Substantia nigra (tissue), 51 donors: ENCODE measurements at places on chromosomes 4 and X.

DNA sequence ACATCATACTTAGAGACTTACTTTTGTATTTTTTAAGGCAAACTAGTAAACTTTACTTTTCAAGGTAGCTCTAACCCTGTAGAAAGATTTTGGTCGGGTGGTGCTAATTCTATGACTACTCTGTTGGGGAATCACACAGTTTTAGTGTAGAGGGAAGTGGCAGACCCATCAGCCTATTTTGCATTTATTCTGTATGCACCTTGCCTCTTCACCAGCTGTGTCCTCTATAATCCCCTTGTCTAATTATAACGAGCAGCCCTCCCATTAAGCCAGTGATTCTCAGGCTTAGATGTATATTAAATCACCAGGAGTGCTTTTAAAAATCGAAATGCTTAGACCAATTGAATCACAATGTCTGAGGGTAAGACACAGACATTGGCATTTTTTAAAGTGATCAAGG, 78.1 kb downstream of the GALNT7 start:
- DNase-seq: no peak

- DNase-seq: no peak
Measured at GRCh38 chr4:89316931-89317366, 9.3 kb upstream of the GPRIN3 start.

DNA sequence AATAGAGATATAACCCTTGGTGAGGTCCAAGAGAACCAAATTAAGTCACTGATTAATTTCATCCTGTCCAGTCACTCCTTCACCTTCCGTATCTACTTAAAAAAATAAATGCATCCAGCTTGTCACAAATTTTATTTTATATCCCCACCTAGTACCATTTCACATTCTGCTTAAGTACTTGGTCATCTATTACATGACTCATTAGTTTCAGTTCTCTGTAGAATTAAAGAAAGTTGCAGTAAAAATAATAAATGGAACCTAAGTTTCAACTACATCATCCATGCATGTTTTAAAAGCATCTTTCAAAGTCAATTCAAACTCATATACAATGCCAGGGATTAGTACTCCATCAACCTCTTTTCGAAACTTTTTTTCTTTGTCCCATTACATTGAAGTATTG, 130.2 kb downstream of the SH2D1A start:
- no peak for DNase-seq

DNA sequence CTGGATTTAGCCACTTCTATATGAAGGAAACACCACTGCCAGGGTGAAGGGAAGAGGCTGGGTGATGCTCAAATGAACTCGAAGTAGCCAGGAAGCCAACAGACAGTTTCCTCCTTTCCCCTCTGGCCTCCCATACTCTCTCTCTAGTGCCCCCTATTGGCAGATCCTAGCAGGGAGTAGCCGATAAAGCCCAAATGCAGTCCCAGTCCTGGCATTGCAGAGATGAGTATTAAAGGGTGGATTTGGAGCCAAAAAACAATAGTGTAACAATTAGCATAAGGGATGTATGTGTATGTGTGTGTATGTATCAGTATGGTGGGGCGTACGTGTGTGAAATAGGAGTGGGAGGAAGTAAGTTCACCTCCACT, 213.8 kb upstream of the LDB2 start:
- no peak for DNase-seq

- no peak for DNase-seq
Measured at GRCh38 chr4:184961660-184962059, 56.6 kb upstream of the HELT start.

DNA sequence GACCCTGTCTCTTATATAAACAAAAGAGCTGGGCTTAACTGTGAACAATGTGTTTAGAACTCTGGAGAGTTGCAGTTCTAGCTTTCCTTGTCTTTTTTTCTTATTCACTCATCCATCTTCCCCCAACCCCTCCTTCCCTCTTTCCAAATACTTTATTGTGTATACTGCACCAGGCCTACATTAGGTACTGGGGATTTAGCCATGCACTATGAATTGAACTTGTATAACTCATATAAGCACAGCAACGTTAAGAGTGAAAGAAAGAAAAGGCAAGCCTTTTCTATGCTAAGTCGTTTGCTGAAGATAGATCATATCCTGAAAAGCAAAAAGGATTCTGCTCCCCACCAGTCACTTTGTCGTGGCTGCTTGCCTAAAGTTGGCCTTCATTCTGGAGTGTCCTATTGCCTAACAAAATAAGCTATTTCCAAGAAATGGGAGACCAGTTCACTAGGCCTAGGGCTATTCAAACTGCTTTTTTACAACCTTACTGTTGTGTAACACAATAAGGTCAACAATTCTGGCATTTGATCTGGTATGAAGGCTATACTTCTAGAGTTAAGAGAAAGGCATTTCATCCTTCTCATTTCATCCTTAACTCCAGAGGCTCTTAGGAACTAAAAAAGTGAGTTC, 32.2 kb downstream of the CCNI start:
- DNase-seq: no peak
